Effector memory CD4-positive, alpha-beta T cell (primary cell): ENCODE measurements at places on chromosomes 16 and 17.

DNA sequence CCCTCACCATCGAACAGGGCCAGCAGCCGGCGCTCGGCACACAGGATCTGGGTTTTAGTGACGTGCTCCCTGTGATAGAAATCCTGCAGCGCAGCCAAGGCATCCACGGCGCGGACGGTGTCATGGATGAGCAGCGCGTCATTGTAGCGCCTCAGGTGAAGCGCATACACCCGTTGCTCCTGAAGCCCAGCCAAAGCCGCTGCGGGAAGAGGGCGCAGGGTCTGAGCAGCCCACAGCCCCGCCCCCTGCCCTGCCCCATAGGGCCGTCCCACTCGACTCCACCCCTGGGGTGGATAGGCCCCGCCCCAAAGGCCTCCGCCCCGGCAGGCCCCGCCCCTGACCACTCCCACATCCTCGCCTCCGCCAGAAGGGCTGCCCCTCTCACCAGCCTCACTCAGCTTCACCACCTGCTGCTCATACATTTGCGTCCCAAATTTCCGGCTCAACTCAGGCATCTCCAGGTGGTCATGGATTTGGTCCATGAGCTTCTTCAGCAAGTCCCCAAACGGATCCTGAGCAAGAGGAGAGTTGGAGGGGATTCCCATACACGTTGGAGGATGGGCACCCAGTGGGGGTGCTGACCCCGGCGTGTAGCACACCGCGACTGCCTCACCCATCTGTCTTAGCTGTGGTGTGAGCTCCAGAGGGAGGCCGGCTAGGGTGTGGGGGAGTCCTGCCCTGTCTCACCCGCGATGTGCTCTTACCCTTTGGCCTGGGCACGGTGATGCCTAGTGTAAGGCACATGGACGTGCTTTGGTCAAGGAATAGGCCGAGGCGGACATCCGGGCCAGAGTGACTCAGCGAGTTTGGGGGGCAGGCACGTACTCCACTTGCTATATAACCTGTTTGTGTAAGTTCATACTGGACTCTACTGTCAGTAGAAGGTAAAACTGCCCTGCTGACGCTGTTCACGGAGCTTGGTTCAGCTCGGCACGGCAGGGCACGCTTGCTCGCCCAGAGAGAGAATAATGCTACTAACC is 4.6 kb downstream of the DHX58 start:
- DNase-seq: peak; percentile 89

GRCh38 chr16:79112462-79112861 is 488.1 kb downstream of the MAF start:
- DNase-seq: no peak

DNA sequence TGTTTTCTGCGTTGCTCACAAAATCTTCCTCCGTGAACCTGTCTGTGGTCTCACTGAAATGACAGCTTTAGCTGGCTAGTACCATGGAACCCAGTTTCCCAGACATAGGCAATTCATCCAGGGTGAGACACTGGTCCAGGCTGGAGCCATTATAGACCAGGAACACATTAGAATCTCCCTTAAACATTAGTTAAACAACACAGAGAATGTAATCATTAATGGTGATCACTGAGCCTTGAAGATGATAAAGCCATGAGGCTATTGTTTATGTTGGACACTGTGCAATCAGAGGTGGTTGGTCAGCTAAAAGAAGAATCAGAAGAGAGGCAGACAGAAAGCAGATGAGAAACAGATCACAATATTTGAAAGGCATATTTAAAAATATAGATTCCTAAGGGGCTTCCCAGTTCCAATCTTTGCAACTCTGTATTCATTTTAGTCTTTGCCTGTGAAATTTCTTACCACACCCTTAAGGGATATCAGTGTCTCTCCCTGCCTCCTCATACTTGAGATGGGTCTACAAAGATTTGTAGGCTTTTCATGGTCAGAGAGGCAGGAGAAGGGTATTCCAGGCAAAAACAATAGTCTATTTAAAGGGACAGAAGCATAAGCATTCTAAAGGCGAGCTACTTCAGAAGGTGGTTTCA is 317.9 kb downstream of the MAP2K6 start:
- DNase-seq: no peak

DNA sequence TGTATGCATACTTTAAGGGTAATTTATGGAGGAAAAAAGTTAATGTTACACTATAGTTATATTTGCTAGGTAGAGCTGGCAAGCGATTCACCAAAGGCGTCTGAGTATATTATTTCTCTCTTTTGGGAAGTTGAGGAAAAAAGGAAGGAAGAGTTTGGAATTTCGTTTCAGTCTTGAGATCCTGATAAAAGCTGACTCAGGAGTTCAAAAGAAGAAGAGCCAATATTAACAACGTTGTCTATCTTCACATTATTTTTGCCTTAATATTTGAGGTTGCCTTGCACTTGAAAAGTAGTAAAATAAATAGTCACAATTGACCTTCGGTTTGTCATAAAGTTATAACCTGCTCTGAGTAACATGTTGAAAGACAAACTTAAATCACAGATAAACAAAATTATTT is 888.6 kb downstream of the KCNJ2 start:
- no peak for DNase-seq

- DNase-seq: no peak
Measured at GRCh38 chr17:21687136-21687953, 5.0 kb upstream of the KCNJ18 start.

DNA sequence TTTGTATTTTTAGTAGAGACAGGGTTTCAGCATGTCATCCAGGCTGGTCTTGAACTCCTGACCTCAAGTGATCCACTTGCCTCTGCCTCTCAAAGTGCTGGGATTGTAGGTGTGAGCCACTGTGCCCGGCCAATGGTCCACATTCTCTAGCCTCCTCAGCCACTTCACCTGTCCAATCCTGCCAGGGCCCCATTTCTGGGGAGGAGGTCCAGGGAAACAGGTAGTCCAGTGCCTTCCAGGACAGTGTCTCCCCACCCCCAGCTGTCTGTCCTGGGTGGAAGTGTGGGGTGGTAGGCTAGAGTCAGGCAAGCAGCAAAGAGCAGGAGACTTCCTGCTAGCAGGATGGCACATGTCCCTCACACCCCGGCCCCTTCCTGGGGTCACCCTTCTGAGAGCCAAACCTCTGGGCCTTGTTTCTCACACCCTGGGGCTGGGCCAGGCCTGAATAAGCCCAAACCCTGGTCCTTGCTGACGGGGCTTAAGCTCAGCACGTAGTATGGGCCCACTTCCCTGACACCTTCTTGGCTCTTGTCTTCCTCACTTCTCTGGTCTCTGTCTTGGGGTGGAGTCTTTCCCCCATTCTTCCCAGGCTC is 5.0 kb downstream of the FHOD1 start:
- DNase-seq: no peak

DNA sequence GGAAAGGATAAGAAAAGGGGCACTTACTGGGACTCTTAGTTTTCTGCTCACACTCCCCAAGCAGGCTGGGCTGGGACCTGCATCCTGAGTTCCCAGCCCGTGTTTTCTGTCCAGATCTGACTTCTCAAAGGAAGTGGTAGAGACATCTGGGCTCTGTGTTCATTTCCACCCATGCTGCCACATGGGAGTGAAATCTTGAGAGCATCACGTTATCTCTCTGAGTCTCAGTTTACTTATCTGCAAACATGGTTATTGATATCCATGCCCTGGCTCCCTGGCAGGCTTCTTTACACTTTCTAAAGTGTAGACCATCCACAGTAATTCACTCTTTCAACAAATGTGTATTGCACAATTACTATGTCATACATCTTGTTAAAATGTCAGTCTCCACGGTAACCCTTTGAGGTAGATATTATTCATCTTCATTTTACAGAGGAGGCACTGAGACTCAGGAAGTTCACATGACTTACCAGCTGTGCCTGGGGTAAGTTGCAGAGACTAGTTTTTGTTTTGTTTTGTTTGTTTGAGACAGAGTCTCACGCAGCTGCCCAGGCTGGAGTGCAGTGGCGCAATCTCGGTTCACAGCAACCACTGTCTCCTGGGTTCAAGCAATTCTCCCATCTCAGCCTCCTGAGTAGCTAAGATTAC is 3.4 kb downstream of the ZNF688 start:
- DNase-seq: no peak

DNA sequence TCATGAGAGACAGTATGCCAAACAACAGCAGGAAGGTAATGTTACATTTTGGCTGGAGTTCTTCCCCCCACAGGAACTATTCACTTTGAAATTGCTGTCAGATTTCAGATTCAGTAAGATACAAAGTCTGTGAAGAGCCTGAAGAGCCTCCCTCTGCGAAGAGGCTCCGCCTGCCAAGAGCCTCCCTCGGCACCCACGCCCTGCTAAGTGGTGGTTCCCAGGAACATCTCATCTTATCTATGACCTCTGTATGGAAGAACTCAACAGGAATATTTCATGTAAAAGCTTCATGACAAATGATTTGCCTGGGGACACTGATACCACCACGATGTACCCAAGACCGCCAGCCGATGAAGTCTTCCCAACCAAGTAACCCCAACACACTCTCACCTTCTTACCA is 3.2 kb downstream of the ZC3H7A start:
- DNase-seq: no peak

GRCh38 chr17:35766903-35767510 is 6.3 kb downstream of the C17orf50 start:
- no peak for DNase-seq

GRCh38 chr16:264440-264951 is 11.2 kb downstream of the RGS11 start:
- no peak for DNase-seq

DNA sequence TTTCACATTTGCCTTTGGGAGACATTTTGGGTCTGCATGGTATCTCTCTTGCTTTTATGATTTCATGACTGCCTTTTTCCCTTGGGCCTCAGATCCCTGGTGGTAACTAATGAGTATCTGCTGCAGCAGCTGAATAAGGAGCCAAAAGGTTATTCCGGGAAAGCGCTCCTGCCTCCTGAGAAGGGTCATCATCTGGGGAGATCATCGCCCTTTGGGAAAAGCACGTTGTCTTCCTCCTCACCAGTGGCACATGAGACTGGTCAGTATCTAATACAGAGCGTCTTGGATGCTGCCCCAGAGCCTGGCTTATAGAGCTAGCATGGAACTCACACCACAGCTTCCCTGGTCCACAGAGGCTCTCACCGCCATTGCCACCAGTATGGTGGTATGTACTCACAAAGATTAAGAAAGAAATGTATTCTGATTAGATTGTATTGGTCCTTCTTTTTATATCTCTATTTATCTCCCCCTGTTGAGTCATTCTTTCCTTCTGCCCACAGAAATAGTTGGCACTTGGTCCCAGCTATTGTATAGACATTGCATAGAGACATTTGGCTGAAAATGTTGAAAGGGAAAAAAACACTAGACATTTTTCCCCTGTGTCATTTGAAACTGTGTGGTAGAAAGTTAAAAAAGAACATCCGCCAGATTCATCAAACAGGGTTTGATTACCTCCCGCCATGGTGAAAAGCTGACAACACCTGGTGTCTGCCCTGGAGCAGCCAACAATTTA is 8.4 kb downstream of the TPPP3 start:
- DNase-seq: no peak
